ENCODE measurements at places on chromosomes 16 and 17. TPM values are rescaled to one million over a fixed set of nuclear protein-coding genes. Genes with fewer than 3 reads are reported as not detected.

DNA sequence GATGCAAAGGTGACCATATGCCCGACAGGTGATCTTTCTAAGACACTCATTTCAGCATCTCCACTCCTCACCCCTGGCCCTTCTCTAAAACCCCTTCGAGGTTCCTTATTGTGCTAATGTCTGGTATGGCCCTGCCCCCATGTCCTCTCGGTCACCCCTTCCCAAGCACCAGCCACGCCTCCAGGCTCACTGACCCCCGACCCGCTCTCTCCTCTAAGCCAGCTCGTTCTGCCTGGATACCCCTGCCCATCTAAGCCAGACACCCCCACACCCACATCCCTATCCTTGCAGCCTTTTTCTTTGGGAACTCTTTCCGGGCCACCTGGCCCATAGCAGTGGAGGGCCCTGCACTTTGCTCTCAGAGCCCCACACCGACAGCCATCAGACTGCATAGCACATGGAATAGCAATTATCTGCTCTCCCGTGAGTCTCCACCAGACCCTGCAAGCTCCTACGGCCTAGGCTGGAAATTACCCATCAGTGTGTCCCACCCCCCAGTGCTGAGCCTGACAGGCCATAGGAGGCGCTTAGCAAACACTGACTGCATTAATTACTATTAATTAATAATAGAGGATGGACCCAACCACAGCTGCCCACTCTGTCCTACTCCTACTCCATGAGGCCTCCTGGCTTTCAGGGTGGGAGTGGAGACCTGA is 176.7 kb downstream of the TMEM132E start:
- DNase-seq: no peak

GRCh38 chr17:39791111-39791992 is 53.6 kb downstream of the GRB7 start:
- DNase-seq: no peak

- no peak for DNase-seq
Observed at GRCh38 chr16:61797296-61797795, 238.9 kb downstream of the CDH8 start.

- no peak for DNase-seq
Observed at GRCh38 chr17:50647187-50647586, 12.5 kb downstream of the ABCC3 start.

Gene C16orf54
- 0.43 TPM for polyA plus RNA-seq

GRCh38 chr17:8133399-8133798 is 9.5 kb upstream of the HES7 start:
- DNase-seq: no peak

GRCh38 chr17:76947309-76947708 is 79.1 kb downstream of the MGAT5B start:
- no peak for DNase-seq

Gene GRAPL
- 2.1 TPM for polyA plus RNA-seq

Measured in hindlimb muscle (tissue), 1 donor.